ENCODE measurements at places on chromosomes 5 and 9. TPM values are rescaled to one million over a fixed set of nuclear protein-coding genes. Genes with fewer than 3 reads are reported as not detected.

The FCN2 gene
- not detected for total RNA-seq

The JAKMIP2 gene
- total RNA-seq: 2.4 TPM

The MARCOL gene
- not detected for total RNA-seq

The RORB gene
- not detected for total RNA-seq

The N4BP3 gene
- 47.2 TPM for total RNA-seq

The MYMK gene
- total RNA-seq: not detected

The FCHO2 gene
- total RNA-seq: 6.5 TPM

DNA sequence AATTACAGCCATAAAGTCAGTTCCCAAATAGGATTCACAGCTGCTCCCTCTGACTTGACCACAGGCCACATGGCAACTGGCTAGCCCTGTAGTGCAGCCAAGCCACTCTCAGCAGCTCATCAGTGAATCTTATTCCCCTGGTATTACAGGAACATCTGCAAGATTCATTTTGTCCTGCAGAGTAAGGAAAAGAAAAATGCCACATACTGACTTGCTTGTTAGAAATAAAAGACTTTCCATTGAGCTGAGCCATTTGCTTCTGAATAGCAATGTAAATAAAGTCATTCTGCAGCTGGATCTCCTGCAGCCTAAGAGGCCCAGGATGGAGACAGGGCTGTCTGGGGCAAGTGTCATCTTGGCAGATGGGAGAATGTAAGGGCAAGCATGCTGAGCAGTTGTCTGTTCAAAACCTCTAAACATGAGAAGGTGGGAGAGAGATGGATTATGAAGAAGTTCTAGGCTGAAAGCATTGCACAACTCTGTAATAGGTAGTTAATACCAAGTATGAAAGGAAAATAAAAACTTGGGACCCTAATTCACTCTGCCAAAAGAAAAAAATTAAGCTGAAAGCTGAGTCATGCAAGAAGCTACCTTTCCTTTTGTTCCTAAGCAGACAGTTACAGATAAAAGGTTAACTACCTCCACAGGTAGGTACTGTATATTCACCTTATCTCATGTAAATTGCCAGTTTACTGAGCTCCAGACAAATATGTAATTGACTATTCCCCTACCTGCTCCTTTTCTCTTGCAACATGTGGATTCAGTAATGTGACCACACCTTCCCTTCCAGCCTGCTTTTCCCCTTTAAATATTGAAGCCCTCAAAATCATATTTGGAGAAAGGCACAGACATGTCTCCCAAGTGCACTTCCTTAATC lies 244.4 kb upstream of the RAI14 start:
- no peaks in the 10 kb centered on the region for H3K36me3 ChIP-seq
- DNase-seq: no peak
- H3K27me3 ChIP-seq: no peaks in the 10 kb centered on the region

- no peak overlapping the region for H3K4me3 ChIP-seq
- H3K27me3 ChIP-seq: no peaks in the 10 kb centered on the region
- H3K27ac ChIP-seq: no peak overlapping the region
- H3K4me1 ChIP-seq: no peaks in the 10 kb centered on the region
- no peaks in the 10 kb centered on the region for H3K36me3 ChIP-seq
Measured at GRCh38 chr5:180343110-180343830, 9.9 kb downstream of the GFPT2 start.

- H3K27me3 ChIP-seq: no peaks in the 10 kb centered on the region
- H3K36me3 ChIP-seq: no peaks in the 10 kb centered on the region
- no peak overlapping the region for H3K4me3 ChIP-seq
- no peaks in the 10 kb centered on the region for H3K4me1 ChIP-seq
- no peak for DNase-seq
Measured at GRCh38 chr5:11790201-11790600, 114.0 kb downstream of the CTNND2 start.

GRCh38 chr5:89729623-89730301 lies 679.8 kb downstream of the CETN3 start:
- no peaks in the 10 kb centered on the region for H3K36me3 ChIP-seq
- no peak overlapping the region for H3K4me3 ChIP-seq

- H3K36me3 ChIP-seq: no peaks in the 10 kb centered on the region
- H3K27ac ChIP-seq: peak overlapping the region; percentile 78
- H3K4me3 ChIP-seq: no peak overlapping the region
- H3K27me3 ChIP-seq: no peaks in the 10 kb centered on the region
Measured at GRCh38 chr9:93061260-93061751, 2.8 kb downstream of the SUSD3 start.

DNA sequence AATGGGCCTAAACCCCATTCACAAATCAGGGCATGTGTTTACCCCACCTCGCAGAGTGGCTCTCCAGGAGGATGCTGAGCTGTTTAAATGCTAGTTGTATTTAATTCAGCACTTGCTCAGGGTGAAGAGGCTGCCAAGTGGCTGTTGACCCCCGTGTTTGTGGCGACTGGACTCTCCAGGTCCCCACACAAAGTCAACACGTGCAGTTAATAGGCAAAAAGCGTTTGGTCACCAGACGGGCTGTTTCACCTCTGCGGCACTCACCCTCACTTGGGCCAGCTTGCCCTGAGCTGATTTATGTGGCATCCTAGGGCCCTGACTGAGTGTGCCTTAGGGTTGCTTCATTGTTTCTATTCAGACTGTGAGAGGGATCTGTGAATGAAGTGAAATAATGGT lies 152.3 kb downstream of the GAS1 start:
- H3K4me1 ChIP-seq: no peaks in the 10 kb centered on the region
- no peaks in the 10 kb centered on the region for H3K27me3 ChIP-seq
- DNase-seq: no peak
- H3K27ac ChIP-seq: no peak overlapping the region
- no peak overlapping the region for H3K4me3 ChIP-seq
- no peaks in the 10 kb centered on the region for H3K36me3 ChIP-seq

GRCh38 chr5:84274585-84275468 lies 109.9 kb downstream of the EDIL3 start:
- H3K4me1 ChIP-seq: no peaks in the 10 kb centered on the region
- no peaks in the 10 kb centered on the region for H3K27me3 ChIP-seq
- H3K36me3 ChIP-seq: no peaks in the 10 kb centered on the region
- no peak overlapping the region for H3K27ac ChIP-seq
- no peak for DNase-seq
- no peak overlapping the region for H3K4me3 ChIP-seq

GRCh38 chr9:128637656-128638055 lies 19.0 kb downstream of the DYNC2I2 start:
- H3K27ac ChIP-seq: no peak overlapping the region
- DNase-seq: no peak
- H3K4me1 ChIP-seq: no peaks in the 10 kb centered on the region

- no peak for DNase-seq
- H3K4me3 ChIP-seq: no peak overlapping the region
- peaks cover 2% of the 10 kb centered on the region for H3K4me1 ChIP-seq
- H3K27ac ChIP-seq: no peak overlapping the region
- H3K36me3 ChIP-seq: no peaks in the 10 kb centered on the region
Measured at GRCh38 chr9:8489835-8490234, 690.3 kb upstream of the DMAC1 start.

GRCh38 chr5:142334538-142334937 lies 9.7 kb upstream of the SPRY4 start:
- H3K36me3 ChIP-seq: no peaks in the 10 kb centered on the region
- peaks cover 5% of the 10 kb centered on the region for H3K27me3 ChIP-seq
- H3K4me3 ChIP-seq: no peak overlapping the region
- DNase-seq: no peak
- H3K27ac ChIP-seq: no peak overlapping the region

- no peak for DNase-seq
- H3K27me3 ChIP-seq: no peaks in the 10 kb centered on the region
- no peak overlapping the region for H3K27ac ChIP-seq
- no peaks in the 10 kb centered on the region for H3K36me3 ChIP-seq
- no peak overlapping the region for H3K4me3 ChIP-seq
Measured at GRCh38 chr9:72681283-72681630, 159.8 kb downstream of the TMC1 start.

- H3K27ac ChIP-seq: no peak overlapping the region
- no peak overlapping the region for H3K4me3 ChIP-seq
- DNase-seq: no peak
- H3K4me1 ChIP-seq: no peaks in the 10 kb centered on the region
Measured at GRCh38 chr5:92070786-92071185, 687.7 kb upstream of the ARRDC3 start.

DNA sequence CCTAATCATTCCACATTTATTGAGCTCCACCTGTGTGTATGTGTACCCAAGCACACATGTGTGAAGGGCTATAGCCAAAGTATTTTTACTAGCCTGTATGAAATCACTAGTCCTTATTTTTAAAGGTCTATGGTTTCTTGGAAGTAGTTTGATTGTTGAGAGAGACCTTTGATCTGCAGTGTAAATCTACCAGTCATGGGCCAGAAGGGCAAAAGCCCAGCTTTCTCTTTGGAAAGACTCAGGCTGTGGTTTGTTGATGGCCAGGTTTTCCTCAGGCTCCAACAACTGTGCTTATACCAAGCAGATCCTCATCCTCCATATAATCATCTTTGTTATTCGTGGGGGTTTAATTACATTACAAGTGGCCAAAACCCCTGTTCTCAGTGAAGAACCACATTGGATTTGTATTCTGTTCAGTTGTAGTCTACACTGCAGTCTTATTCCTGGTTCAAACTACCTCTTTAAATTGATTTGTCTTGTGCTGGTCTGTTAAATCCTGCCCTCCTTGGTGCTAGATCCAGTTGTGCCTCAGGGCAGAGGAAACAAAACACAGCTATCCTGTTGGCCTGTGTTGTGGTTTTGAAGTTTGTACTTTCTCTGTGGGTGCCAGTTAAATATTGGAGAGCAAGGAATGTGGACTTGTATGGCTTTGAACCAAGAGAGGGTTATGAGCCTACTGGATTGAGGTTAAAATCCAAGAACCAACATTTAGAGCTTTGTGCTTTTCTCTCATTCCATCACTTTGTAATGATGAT lies 13.3 kb downstream of the CDC26 start:
- H3K27ac ChIP-seq: no peak overlapping the region
- no peaks in the 10 kb centered on the region for H3K27me3 ChIP-seq
- H3K36me3 ChIP-seq: peaks cover 18% of the 10 kb centered on the region
- no peak for DNase-seq

- H3K4me3 ChIP-seq: no peak overlapping the region
- H3K36me3 ChIP-seq: peaks cover 16% of the 10 kb centered on the region
- H3K4me1 ChIP-seq: peaks cover 11% of the 10 kb centered on the region
- H3K27me3 ChIP-seq: no peaks in the 10 kb centered on the region
- H3K27ac ChIP-seq: no peak overlapping the region
- peak; percentile 13 for DNase-seq
Measured at GRCh38 chr5:149344151-149344550, 1.1 kb upstream of the GRPEL2 start.

- no peak for DNase-seq
- no peaks in the 10 kb centered on the region for H3K4me1 ChIP-seq
- H3K27me3 ChIP-seq: no peaks in the 10 kb centered on the region
- H3K36me3 ChIP-seq: no peaks in the 10 kb centered on the region
- no peak overlapping the region for H3K27ac ChIP-seq
- H3K4me3 ChIP-seq: no peak overlapping the region
Measured at GRCh38 chr5:155087036-155087435, 73.5 kb downstream of the KIF4B start.

DNA sequence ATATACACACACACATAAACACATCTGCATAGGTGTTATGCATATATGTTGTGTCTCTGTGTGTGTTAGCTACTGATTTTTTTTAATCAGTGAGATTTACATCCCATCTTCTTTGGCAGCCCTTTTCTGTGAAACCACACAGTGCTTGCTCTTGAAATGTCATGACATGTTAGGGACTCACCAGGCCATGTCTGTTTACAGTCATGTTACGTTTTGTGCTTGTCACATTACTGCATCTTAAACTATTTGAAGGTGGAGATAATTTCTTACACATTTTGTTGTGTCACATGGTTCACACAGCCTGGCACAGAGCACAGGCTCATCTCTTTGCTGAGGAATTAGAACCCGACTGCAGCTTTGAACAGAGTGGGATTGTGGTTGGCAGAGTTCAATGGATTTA lies 364.4 kb upstream of the RIOK2 start:
- DNase-seq: no peak
- no peak overlapping the region for H3K27ac ChIP-seq

DNA sequence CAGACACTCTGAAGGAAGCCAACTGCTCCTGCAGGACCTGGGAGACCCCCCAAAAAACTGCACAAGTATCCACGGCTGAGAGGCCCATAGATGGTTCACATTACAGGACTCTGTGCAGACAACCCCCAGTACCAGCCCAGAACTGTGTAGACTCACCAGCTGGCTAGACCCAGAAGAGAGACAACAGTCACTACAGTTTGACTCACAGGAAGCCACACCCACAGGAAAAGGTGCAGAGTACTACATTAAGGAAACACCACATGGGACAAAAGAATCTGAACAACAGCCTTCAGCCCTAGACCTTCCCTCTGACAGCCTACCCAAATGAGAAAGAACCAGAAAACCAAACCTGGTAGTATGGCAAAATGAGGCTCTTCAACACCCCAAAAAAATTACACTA lies 281.2 kb upstream of the RGMB start:
- no peak overlapping the region for H3K4me3 ChIP-seq
- H3K27me3 ChIP-seq: no peaks in the 10 kb centered on the region
- no peaks in the 10 kb centered on the region for H3K4me1 ChIP-seq
- no peak overlapping the region for H3K27ac ChIP-seq
- H3K36me3 ChIP-seq: no peaks in the 10 kb centered on the region

- no peak overlapping the region for H3K4me3 ChIP-seq
- H3K27ac ChIP-seq: no peak overlapping the region
- H3K4me1 ChIP-seq: no peaks in the 10 kb centered on the region
- no peaks in the 10 kb centered on the region for H3K36me3 ChIP-seq
- no peaks in the 10 kb centered on the region for H3K27me3 ChIP-seq
- no peak for DNase-seq
Measured at GRCh38 chr5:92380069-92380770, 997.1 kb upstream of the ARRDC3 start.

GRCh38 chr9:134181648-134182034 lies 17.3 kb upstream of the RNU6ATAC start:
- no peak overlapping the region for H3K4me3 ChIP-seq

DNA sequence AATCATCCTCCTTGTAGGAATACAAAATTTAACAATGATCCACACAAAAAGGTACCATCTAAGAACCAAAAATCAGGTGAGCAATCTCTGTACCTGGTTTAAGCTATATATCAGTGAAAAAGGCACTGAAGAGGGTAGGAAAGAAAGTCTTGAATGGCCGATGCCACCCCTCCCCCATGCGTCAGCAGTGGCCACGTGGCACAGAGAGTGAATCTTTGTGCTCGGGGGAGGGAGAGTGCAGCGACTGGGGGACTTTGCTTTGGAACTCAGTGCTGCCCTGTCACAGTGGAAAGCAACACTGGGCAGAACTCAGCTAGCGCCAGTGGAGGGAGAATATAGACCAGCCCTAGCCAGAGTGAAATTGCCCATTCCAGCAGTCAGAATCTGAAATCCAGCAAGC lies 28.3 kb upstream of the PDE4D start:
- DNase-seq: no peak
- H3K4me1 ChIP-seq: no peaks in the 10 kb centered on the region
- no peak overlapping the region for H3K27ac ChIP-seq
- peaks cover 2% of the 10 kb centered on the region for H3K36me3 ChIP-seq

- no peaks in the 10 kb centered on the region for H3K27me3 ChIP-seq
- no peaks in the 10 kb centered on the region for H3K36me3 ChIP-seq
- no peak for DNase-seq
Measured at GRCh38 chr5:107935645-107936044, 264.9 kb upstream of the EFNA5 start.
